ENCODE measurements at places on chromosomes 4 and X. TPM values are rescaled to one million over a fixed set of nuclear protein-coding genes. Genes with fewer than 3 reads are reported as not detected.

DNA sequence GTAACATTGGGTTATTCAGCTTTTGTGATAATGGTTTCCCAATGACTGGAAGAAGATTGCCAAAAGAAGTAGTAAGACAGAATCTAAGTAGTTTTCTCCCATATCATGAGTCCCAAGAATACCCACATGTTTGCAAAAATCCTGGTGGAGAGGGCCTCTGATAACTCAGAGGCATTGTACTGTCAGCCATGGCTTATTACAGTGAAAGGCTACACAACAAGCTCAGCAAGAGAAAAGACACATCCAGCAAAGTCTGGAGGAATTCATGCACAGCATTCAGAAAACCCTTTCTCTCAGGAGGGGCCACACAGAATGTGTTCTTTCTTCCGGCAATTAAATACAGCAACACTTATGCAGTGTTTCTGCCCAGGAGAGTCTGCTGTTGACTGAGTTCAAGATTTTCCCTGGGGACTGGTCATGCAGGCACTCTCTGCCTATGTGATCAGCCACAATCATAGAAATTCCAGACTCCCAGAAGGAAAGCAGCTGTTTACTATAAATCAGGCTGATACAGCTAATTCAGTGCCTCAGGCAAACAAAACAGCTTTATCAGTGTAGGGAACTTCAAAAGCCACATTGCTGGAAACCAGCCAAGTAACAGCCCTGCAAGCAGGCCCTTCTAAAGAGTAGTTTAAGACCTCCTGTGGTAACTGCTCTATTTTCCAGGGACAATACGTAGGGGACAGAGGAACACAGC is 937.1 kb downstream of the CCSER1 start:
- no peak for DNase-seq

- peak; percentile 35 for DNase-seq
Measured at GRCh38 chr4:185592845-185593488, 57.7 kb upstream of the PDLIM3 start.

DNA sequence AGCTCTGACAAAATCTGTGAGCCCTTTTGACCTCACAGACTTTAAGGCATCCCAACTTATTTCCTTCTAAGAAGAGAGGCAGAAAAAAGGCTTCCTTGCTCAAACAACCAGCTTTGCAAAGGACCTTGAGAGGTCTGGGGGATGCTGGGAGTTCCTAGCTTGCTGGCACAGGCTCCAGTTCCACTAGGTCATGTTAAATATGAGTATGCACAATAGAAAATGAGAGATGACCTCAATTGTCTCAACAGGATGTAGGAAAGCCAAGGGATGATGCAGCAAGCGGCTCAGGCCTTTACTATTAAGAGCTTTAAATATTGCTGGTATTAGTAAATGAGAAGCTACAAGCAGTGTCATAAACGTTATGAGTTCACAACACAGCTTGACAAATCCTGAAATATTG is 13.3 kb upstream of the ZNF827 start:
- peak; percentile 15 for DNase-seq

DNA sequence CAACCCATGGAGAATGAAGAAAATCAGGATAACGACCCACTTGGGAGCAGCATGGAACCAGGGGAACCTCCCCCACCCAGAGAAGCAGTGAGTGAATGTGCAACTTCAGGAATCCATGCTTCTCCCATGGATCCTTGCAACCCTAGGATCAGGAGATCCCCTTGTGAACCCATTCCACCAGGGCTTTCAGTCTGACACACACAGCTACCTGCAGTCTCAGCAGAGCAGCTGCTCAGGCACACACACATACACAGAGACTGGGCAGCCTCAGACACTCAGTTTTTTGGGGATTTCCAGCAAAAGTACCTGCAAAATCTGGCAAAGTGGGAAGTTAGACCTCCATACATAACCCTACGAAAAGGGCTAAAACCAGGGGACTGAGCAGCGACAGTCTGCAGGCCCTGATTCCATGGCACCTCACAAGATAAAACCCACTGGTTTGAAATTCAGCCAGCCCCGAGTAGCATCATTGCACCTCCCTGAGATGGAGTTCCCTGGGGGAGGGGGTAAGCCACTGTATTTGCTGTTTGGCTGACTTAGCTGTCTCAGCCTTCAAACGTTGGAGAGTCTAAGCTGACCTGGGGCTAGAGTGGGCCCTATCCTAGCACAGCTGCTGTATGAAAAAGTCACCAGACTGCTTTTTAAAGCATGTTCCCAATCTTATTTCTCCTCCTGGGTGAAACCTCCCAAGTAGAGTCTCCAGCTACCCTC is 737.5 kb upstream of the NDST4 start:
- DNase-seq = no peak

DNA sequence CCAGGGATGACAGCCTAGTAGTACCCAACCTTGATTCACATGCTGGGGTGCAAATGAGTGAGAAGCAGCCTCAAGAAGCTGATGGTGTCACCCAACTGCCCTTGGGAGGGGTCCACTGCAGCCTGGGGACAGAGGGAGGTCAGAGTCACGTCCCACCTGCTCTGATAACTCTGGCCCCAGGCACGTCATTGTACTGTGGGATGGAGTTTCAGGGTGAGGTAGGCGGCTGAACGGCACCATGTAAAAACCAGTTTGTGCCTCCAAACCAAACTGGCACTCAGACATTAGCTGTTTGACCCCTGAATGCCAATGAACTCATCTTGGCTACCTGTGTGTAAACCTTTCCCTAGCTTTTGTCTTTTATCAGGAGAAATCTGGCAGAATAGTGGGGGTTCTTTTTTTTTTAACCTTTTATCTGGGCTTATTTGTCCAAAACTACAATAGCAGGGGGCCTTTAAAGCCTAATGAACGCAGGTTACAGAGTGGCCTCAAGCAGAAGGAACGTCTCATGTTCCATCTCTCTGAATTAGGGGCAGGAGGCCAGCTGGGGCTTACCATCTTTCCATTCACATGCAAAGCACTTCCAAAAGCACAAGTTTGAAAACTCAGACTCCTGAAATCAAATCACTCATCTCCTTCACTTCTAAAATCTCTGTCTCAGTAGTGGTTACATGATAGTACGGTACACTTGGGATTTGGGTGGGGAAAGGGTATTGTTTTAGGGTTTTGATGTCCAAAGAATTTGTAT is 89.4 kb downstream of the IRF2 start:
- no peak for DNase-seq

GRCh38 chr4:152747444-152747843 is 32.1 kb downstream of the TIGD4 start:
- no peak for DNase-seq

GRCh38 chr4:183318656-183319055 is 1.4 kb downstream of the CLDN22 start:
- DNase-seq = no peak

DNA sequence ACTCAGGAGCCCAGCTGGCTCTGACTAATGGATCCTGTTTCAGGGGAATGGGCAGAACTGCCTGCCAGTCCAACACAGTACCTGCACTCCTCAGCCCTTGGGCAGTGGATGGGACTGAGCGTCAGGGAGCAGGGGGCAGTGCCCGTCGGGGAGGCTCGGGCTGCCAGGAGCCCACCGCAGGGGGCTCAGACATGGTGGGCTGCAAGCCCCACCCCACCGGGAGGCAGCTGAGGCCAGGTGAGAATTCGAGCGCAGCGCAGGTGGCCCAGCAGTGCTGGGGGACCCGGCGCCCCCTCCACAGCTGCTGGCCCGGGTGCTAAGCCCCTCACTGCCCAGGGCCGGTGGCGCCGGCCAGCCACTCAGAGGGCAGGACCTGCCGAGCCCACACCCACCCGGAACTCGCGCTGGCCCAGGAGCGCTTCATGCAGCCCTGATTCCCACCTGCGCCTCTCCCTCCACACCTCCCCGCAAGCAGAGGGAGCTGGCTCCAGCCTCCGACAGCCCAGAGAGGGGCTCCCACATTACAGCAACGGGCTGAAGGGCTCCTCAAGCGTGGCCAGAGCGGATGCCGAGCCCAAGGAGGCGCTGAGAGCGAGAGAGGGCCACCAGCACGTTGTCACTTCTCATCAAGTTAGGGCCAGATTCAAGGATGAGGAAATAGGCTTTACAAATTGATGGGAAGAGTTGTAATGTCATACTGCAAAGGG is 668.8 kb downstream of the GALNTL6 start:
- DNase-seq = no peak

DNA sequence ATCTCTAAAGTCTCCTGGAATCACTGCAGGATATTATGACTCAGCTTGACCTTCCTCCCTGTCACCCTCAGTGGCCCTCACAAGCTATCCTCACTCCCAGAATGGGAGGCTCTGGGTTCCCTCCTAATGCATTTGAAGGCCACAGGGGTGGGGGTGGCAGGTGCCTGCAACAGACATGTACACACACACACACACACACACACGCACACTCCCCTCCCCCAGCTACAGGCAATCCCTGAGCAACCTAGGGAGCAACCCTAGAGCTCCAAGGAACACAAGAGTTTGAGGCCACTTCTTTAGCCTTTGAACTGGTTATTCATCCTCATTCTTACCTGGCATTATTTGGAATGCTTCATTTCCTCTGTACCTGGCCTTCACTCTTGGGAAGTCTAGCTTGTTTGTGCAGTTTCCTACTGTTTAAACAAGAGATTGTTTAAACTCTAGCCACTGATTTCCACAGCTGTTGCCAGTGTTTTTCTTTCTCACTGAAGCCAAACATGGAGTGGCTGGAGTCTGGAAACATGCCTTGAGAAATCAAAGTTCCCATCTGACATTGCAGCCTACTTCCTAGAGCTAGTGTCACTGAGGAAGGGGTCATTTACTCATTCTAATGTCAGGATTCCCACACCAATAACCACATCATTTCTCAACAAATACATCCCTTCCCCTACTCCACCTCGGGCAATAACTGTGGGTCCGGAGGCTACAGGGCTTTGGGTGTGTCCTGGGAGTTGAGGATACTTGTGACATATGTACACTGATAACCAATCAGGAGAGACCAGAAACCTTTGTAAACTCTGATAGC is 37.7 kb downstream of the MAOA start:
- DNase-seq = no peak

DNA sequence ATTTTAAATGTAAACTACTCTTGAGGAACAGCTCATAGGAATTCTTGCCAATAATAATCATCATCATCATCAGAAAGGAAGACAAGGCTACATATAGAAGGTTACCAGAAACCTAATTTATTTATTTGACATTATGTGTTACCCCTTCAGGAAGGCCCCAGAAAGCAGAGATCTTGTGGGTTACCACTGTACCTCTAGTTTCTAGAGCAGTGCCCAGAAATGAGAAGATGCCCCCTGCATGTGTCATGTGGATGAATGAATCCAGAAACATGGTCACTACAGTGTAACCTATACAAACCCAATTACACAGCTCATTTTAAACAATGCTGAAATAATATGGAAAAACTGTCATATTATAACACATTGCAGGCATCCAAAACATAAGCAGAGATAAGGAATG is 70.4 kb downstream of the ARAP2 start:
- DNase-seq = no peak

- DNase-seq = no peak
Measured at GRCh38 chr4:123673971-123674370, 277.4 kb downstream of the SPRY1 start.

GRCh38 chrX:124333862-124334261 is 1.4 kb downstream of the TEX13D start:
- DNase-seq = no peak

- DNase-seq = no peak
Measured at GRCh38 chr4:163201358-163201757, 34.7 kb upstream of the NAF1 start.

DNA sequence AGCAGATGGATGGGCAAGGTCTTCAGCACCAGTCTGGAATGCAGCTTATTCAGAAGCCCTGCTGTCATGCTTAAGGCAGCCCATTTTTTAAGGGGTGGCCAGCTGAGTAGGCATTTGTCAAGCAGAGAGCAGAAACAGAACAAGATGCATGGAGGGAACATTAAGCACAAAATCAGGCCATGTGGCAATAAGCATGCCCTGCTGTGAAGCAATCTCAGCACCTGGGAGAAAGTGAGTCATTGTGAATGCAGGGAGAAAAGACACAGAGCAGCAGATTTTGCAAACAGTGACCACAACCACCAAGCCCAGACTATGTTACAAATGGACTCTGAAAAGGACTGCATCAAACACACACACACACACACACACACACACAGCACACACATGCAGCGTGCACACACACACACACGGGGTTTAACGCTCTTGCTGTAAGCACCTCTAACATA is 94.1 kb upstream of the GALNT7 start:
- peak; percentile 51 for DNase-seq

- DNase-seq = peak; percentile 18
Measured at GRCh38 chr4:72991873-72992272, 77.6 kb downstream of the COX18 start.

GRCh38 chrX:119410027-119410819 is 11.1 kb downstream of the SLC25A43 start:
- DNase-seq = peak; percentile 82

DNA sequence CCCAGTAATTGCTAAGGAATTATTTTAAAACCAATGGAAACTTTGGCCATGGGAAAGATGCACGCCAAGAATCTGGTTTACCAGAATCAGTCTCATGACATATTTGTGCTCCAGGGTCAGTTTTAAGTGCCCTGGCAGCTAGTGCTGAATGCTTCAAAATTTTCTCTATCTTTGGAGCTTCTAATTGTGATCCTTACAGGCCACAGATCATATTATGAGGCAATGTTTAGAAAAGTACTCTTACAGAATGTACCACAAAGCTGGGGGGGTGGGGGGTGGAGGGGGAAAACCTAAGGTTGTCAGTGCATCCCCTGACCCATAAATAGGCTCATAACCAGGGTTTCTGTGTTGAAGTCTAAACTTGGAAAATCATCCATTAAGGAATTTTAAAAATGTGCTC is 514.5 kb downstream of the INPP4B start:
- peak; percentile 57 for DNase-seq

- no peak for DNase-seq
Measured at GRCh38 chrX:135168486-135168885, 2.7 kb downstream of the CT55 start.

DNA sequence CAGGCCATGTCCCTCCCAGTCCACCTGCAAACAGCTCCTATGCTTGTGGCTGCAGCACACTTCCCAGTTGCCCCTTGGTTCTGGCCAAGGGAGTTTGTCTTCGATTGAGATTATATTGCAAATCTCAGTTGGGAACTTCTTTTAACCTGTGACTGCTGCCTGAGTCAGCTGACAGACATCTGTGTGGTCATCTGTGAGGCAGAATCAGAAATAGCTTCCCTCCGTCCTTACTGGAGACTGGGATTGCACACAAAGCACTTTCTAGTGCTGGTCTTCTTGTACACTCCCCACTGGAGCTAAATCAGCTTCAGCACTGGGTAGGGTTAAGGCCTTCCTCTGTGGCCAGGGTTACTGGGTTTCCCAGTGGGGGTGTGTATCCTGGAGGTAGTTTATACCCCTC is 34.3 kb downstream of the ZNF330 start:
- DNase-seq = no peak

The KLF8 gene
- 0.90 TPM for total RNA-seq

The CDKL2 gene
- 7.5 TPM for total RNA-seq

The PNMA5 gene
- total RNA-seq = not detected

The UBA6 gene
- total RNA-seq = 138 TPM

The XG gene
- 13.8 TPM for total RNA-seq

Measured in fibroblast of the aortic adventitia (primary cell).